ENCODE measurements at places on chromosomes 13 and 19.

GRCh38 chr13:84567848-84568247 lies 685.6 kb upstream of the SLITRK1 start:
- no peak for DNase-seq

DNA sequence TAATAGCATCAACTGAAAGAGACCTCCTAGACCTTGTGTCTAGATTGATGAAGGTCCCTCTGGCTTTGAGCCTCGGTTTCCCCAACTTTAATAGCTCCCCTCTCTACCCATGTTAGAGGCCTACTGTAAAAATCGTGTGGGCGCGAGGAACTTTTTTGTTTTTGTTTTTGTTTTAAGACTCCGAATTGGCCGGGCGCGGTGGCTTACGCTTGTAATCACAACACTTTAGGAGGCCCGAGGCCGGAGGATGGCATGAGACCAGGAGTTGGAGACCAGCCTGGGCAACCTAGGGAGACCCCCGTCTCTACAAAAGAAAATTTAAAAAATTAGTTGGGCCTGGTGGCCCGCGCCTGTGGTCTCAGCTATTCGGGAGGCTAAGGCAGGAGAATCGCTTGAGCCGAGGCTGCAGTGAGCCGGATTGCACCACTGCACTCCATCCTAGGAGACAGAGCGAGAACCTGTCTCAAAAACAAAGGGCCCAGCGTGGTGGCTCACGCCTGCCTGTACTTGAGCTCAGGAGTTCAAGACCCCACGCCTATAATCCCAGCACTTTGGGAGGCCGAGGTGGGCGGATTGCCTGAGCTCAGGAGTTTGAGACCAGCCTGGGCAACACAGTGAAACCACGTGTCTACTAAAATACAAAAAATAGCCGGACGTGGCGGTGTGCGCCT lies 858 bp upstream of the PPP6R1 start:
- no peak for DNase-seq

GRCh38 chr19:12111943-12112637 lies 28.1 kb downstream of the ZNF20 start:
- no peak for DNase-seq

DNA sequence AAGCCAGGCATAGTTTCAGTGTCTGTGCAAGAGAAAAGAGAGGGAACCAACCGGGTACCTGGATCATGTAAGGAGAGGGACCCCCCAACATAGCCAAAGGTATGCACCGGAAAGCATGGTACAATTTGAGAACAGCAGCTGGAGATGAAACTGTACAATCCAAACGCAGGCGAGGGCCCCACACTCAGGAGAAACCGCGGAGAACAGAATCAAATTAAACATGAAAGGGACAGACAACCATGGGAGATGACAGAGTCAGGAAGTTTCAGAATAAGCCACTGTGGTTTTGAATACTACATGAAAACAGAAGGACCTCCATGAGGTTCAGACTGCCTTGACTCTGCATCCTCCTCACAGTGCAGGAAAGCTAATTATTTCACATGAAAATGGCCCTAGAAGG lies 62.9 kb upstream of the SPATA13 start:
- DNase-seq: no peak

- DNase-seq: no peak
Measured at GRCh38 chr13:57760951-57761350, 129.4 kb downstream of the PCDH17 start.

- no peak for DNase-seq
Measured at GRCh38 chr13:47679401-47679800, 321.7 kb downstream of the SUCLA2 start.

- DNase-seq: no peak
Measured at GRCh38 chr13:50026788-50027473, 11.7 kb downstream of the KCNRG start.

GRCh38 chr13:90872491-90873025 lies 474.9 kb upstream of the MIR17HG start:
- no peak for DNase-seq

DNA sequence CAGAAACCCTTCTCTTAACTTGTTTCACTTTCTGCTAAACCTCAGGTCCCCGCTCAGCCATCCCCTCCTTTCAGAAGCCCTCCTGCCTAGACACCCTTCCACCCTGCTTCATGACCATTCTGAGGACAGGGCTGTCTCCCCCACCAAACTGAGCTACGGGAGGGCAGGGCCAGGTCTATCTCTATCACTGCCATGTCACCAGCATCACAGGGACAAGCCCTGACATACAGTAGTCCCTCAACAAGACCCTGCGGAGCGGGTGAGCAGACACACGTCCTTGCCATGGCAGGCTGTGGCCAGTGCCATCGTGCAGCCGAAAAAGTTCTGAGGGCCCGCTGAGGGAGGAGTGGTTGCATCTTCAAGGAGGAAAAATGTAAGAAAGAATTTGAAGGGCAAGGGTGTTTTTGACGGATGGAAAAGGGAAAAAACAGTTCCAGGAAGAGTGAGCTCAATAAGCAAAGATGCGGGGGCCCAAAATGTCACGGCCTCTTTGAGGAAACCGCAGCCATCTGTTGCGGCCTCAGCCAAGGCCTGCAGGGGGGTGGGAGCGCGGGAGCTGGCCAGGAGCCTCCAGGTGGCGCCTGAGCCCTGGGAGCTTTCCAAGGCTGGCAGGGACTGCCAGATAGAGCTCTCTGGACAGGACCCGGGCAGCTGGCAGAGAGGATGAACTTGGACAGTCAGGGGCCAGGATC lies 8.1 kb downstream of the PTGIR start:
- DNase-seq: no peak

DNA sequence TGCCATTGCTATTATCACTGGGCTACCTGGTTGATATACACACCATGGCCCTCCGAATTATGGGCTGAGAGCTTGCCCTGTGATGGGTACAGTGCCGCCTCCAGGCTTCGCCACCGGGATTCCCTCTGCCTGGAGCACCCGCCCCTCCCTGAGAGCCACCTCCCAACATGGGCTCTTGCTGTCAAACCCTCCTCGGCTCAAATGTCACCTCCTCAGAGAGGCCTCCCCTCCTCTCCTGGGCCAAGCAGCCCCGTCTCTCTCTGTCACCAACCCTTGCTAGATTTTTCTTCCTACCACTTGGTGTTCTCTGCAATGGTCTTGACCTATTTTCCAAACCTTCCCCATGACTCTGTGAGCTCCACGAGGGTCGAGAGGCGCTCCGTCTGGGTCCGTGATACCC lies 12.2 kb upstream of the TLE2 start:
- DNase-seq: no peak

- DNase-seq: peak; percentile 92
Measured at GRCh38 chr19:3580156-3580934, 4.9 kb upstream of the GIPC3 start.

DNA sequence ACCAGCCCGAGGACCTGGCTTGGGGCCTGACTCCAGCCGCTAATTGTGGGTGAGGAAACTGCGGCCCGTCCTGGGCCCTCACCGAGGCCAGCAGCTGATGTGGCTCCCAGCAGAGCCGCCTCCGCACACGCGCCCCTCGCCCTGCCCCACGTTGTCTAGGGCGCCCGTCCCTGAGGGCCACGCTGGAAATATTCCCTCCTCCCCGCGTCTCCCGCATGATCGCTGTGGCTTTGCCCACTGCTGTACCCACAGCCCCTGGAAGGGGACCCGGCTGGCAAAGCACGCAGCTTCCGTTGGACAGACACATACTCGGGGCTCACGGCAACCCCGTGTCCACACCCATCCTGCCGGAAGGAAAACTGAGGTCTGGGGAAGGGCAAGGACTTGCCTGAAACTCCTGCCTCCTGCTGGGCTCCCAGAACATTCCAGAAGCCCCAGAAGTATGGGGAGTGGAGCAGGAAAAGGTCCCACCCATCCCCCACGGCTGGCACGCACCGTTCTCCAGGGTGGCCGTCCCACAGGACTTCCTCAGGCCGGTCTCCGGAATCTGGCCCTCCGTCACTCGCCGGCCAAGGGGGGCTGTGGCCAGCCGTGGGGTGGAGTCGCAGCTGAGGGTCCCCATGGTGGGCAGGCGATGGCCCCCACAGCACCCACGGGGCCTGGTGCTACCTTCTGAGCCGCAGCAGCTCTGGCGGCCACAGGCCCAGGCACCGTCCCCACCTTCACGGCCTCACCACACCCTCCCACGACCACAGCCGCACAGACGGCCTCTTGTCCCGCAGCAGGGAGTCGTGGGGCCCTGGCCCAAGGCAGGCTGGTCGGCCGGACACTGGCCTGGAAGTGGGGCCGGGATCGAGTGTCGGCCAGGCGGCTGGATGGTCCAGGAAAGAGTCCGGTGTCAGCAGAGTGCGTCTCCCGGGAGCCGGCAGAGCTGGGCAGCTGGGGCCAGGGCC lies 13.6 kb upstream of the SHC2 start:
- DNase-seq: peak; percentile 46

GRCh38 chr13:31301119-31301518 lies 101.3 kb downstream of the B3GLCT start:
- DNase-seq: no peak

All from SJSA1 (cell line).